Fibroblast of skin of right biceps (primary cell): ENCODE measurements at places on chromosomes 5 and 9.

GRCh38 chr5:118789366-118789765 lies 199.0 kb downstream of the DTWD2 start:
- DNase-seq = peak; percentile 13

DNA sequence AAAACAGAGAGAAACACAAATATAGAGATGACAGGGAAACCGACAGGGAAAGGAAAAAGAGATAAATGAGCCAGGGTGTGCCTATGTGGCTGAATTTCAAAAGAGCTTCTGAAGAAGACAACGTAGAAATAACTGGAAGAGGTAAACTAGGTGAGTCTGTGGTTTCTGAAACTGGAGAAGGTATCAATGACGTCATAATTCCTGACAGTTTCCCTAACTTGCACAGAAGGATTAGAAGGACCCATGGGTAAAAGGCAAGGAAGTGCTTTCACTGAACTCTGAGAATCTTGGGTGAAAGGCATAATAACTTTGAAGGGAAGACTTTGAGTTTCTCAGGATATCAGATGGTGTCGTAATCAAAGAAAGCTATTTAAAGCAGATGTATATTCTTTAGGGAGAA lies 790.8 kb upstream of the NUDT12 start:
- DNase-seq = peak; percentile 20

- no peak for DNase-seq
These were observed 11.1 kb downstream of the LHFPL2 start for GRCh38 chr5:78637468-78637867.

GRCh38 chr9:90141723-90142122 lies 500.9 kb downstream of the DIRAS2 start:
- DNase-seq = peak; percentile 24

DNA sequence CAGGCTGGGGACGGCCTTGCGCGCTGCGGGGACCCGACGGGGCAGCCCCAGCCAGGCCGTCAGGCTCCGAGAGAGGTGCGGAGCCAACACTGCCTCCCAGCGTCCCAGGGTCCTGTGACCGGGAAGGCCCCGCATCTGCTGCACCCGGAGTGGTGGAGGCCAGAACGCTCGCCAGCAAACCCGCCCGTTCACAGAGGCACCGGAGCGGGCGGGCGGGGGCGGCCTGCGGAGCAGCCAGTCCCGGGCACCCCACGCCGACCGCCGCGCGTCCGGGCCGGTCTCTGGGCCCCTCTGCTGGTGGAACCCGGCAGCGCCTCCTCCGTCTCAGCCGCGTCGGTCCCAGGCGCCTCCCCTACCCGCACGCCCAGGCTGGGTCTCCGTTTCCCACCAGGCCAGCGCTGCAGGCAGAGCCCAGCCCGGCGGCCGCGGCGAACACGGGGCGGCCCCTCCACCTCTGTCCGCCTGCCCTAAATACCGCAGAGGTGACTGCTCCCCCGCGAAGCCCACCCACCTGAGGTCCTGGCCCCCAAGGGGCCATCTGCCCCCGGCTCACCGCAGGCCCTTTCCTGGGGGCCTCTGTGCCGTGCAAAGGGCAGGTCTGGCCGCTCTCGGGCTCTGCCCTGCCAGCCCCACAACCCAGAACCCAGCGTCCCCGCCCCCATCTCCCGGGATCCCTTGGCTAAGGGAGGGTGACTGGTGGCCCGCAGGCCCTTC lies 15.9 kb downstream of the EXD3 start:
- peak; percentile 53 for DNase-seq

GRCh38 chr5:13606051-13606450 lies 338.4 kb downstream of the DNAH5 start:
- no peak for DNase-seq

DNA sequence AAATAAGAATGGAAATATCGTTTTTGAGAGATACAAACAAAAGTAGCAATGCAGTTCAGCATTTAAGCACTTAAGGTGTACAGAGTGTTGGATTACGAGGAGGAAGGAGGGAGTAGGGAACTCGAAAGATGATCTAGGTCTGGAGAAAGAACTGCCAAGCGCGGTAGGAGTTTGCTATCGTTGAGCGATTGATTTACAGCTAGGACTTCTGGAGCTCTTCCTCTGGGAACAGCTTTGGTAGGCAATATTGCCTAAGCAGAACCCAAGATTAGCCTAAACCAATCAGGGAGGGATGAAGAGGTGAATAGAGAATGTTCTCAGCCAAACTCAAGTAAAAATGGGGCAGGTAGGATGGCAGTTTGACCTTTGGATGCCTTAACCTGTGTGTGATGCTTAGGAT lies 965 bp downstream of the CLTA start:
- DNase-seq = no peak

DNA sequence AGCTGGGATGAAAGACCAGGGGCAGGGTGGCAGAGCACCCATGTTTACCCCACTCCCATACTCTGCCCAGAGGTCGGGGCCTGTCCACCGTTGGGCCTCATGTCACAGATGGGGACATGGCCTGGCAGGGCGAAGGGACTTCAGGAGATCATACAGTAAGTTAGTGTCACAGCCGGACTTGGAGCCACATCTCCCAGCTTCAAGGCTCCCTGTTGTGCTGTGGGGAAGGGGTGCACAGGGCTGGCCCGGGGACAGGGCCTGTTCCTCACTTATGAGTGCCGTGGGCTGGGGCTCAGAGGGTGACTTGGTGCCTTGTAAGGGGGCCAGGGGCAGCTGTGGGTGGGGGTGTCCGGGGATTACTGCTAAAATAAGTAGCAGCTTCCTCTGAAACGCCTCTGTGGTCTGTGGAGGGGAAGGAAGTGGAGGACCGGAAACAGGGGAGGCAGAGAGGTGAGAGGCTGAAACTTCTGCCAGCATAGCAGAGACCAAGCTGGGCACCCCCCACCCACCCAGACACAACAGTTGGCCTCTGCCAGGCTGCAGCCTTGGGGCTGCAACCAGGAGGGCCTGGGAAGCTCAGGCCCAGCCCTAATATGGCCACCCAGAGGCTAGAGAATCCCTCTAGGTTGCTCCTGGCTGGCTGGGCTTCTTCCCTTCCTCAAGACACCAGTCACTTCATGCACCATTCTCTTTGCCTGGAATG lies 41.1 kb upstream of the NEK6 start:
- DNase-seq = no peak

GRCh38 chr9:7910426-7911020 lies 110.9 kb upstream of the DMAC1 start:
- peak; percentile 47 for DNase-seq
